ENCODE measurements at places on chromosomes 6 and 20.

DNA sequence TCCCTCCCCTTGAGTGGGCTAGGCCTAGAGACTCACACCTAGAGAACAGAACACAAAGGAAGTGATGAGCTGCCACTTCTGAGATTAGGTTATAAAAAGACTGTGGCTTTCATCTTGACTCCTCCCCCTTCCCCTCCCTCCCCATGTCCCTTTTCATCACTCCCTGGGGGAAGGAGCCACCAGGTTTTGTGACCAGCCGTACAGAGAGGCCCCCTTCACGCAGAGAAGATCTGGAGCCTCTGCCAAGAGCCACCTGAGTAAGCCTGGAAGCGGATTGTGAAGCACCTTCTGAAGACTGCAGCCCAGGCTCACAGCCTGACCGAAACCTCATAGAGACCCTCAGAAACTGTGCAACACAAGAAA lies 118.4 kb upstream of the NXT1 start:
- no peak for DNase-seq

GRCh38 chr20:44910690-44911262 lies 916 bp downstream of the PABPC1L start:
- DNase-seq = no peak

- DNase-seq = no peak
These were observed 855.6 kb downstream of the TBC1D32 start for GRCh38 chr6:120478650-120479049.

GRCh38 chr6:149433881-149434280 lies 33.8 kb downstream of the SUMO4 start:
- DNase-seq = no peak

- no peak for DNase-seq
These were observed 5.4 kb downstream of the UQCC2 start for GRCh38 chr6:33705955-33706725.

DNA sequence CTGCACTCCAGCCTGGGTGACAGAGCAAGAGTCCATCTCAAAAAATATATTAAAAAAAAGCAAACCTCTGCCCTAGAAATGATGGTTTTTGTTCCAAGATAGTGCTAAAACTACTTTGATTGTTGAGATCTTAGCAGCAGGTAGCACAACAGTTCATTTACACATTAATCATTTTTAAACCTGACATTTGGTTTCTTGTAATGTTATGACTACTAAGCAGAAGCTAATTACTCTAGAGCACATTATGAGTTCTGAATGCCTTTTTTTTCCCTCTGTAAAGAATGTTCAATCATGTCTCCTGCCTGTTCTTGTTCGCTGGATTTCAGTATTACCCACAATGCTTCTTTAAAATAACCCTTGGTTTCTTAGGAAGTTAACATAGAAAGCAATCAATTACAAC lies 24.7 kb upstream of the PHF3 start:
- DNase-seq = no peak

All from activated CD4-positive, alpha-beta memory T cell treated with anti-CD3 and anti-CD28 coated beads, Interleukin-2, amount 10 ng/mL, durations not matched to agents 7 days and 5 days (primary cell).